ENCODE measurements at places on chromosomes 5 and 9.

DNA sequence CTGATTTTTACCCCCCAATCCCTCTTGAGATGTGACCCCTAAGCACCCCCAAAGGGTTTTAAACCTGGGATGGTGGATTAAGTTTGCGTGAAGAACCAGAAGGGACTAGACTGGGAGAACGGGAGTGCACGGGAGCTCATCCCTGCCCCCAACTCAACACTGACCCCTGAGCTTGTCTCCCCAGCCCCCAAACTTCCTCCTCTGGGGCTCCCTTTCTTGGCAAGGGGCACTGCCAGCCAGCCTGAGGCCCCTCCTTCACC, 5.0 kb upstream of the SET start:
- DNase-seq: no peak

DNA sequence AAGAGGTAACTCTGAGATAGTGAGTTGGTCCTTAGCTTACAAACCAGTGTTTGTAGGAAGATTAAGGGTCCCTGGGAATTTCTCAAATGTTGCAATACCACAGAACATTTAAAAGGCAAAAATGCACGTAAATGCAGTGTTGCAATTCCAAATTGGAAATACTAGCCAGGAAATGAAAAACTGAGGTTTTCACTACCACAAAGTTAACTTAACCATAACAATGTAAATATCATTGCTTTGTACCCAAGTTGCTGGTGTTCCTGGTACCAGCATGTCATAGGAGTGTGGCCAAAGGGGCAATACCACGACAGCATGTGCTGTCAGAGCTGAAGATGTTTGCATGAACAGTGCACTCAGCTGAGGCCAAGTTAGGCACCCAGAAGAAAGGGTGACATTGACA, 382.9 kb downstream of the GLIS3 start:
- DNase-seq: peak; percentile 90

DNA sequence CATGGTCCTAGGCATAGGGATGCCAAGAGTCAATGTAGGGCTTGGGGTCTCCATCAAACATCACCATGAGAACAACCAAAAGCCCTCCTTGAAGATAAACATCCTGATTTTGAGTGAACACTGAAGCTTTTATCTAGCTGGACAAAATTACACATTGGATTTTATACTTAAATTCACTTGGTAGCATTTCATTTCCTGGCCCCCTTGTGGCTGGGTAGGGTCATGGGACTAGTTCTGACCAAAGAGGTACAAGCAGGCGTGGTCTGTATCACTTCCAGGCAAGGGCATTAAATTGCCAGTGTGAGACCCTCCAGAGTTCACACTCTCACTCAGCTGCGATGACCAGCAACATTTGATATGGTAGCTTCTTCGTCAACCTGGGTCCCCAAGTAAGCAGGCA, 320.3 kb downstream of the ACTL7B start:
- no peak for DNase-seq

DNA sequence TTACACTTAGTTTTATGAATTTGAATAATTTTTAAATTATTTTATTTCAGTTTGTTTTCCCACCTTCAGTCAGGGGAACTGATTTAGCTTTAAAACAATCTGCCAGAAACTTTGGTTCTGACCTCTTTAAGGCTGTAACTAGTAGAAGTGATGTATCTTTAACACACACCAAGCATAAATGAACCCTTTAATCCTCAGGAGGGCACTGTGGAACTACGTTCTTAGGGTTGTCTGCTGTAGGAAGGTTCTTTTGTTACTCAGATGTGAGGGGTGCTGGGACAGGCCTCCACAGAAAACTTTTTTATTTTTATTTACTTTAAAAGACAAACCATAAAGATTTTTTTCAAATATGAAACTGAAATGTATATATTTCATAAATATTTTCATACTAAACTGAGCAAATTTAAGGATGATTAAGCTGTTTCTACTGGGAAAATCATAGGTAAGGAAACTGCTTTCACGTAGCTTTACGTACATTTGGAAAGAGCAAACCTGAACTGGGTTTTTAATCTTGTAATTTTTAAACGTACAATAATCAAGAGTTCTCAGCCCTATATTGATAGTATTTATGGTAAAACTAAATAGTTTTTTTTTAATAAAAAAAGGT, 5.3 kb downstream of the KLF4 start:
- DNase-seq: peak; percentile 88

DNA sequence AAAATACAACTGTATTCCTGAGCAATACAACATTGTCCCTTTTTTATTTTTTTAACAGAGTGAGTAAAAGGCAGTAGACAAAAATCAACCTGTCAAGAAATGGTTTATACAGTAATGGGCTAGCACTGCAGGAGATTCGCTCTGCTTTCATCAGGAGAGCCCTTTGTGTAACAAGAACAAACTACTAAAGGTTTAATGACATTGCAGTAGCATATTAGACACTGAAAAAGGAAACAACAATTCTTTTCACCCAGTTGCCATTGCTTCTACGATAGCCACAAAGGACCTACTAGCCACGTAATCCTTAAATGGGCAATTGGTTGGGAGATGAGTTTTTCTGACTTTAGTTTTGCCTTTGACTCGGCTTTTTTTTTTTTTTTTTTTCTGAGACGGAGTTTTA, 319.8 kb upstream of the TRPM3 start:
- no peak for DNase-seq

GRCh38 chr9:71765693-71766092, 2.6 kb downstream of the CEMIP2 start:
- peak; percentile 74 for DNase-seq

GRCh38 chr9:124549016-124549415, 41.8 kb upstream of the NR5A1 start:
- DNase-seq: no peak

- peak; percentile 73 for DNase-seq
Observed at GRCh38 chr5:96509316-96509715, 76.3 kb upstream of the PCSK1 start.

GRCh38 chr9:13941714-13942113, 372.2 kb downstream of the NFIB start:
- DNase-seq: peak; percentile 31

DNA sequence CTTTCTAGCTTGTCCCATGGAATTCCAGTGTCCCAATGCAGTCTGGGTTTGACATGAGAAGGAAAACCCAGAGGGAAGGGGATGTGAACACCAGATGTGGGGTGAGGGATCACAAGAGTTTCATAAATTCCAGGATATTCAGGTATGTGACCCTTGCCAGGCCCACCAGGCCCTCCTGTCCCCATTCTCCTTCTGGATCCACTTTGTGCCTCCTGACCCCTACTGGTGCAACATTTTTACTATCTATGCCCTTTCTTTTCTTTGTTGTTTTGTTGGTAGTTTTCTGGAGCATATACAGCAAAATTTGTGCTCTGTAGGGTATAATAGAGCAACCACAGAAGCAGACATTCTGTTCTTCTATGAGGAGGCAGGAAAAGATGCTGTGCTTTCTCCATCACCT, 597.0 kb upstream of the GRAMD2B start:
- DNase-seq: no peak

GRCh38 chr9:92295827-92296258, 2.3 kb upstream of the IARS1 start:
- DNase-seq: no peak

- DNase-seq: no peak
Observed at GRCh38 chr9:69178583-69179011, 4.5 kb downstream of the TJP2 start.

DNA sequence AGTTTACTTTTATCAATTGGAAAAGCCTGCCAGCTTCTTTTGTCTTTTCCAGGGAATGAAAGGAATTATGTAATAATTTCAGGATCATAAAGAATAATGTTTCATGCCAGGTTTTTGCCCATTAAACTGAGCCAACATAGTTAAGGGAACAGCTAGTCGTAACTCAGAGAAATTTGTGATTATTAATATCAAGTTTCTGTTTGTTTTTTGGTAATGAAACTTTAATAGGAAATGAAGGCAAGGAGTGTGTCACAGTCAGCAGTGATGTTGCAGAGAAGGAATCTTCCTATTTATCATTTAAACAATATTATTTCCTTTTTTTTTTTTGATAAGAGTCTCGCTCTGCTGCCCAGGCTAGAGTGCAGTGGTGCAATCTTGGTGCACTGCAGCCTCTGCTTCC, 10.7 kb downstream of the NFIL3 start:
- DNase-seq: no peak

DNA sequence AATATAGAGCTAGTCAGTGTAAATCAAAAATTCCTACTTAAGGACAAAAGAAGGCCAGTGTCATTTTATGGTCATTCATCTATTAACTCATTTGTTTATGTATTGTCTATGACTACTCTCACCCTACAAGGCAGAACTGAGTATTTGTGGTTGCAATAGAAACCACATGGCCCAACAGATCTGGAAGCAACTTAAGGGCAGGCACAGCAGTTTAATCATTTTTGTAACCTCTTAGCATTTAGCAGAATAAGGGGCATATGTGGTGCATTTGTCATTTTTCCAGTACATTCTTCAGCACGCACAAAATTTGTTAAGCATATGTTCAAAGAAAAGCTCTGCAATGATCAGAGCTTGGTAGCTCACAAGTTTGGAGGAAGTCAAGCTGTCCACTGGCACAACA, 1.1 kb downstream of the FKBP15 start:
- no peak for DNase-seq

- DNase-seq: no peak
Observed at GRCh38 chr5:68428231-68428811, 212.8 kb downstream of the PIK3R1 start.

All from cardiac fibroblast (primary cell).